ENCODE measurements at places on chromosomes 6 and 20.

- no peak for DNase-seq
These were observed 1188.0 kb downstream of the GRIK2 start for GRCh38 chr6:102581378-102582124.

- no peak for DNase-seq
These were observed 80.0 kb downstream of the LAMP5 start for GRCh38 chr20:9594284-9594875.

DNA sequence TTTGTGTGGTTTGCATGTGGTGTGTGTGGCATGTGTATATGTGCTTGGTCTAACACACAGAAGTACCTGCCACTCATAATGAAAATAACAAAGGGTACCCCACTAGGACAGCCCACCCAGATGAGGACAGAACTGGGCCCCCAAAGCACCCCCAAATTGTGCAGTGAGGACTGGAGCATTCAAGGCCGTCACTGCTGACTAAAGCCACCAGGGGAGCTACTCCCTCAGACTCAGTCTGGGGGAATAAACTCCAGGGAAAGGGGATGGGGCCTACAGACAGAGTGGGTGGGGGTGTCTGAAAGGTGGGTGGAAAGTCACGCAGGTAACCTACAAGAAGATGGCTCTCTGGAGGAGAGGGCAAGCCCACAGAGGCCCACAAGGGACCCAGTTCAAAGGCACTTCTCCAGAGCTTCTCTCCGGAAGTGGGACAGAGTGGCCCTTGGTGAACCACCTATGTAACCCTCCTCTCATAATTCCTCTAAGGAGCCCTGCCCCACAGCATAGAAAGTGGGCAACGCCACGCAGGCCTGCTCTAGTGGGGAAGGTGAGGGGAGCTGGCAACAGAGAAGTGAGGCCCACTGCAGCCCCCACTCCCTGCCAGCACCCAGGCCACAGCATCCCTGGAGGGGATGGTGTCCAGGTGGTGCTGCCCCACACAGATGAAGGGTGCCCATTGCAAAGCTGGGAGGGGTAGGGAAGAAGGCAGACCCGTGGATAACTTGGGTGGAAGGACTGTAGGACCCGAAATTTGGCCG lies 122.8 kb upstream of the MAFB start:
- no peak for DNase-seq

GRCh38 chr6:111061508-111061907 lies 25.8 kb upstream of the SLC16A10 start:
- no peak for DNase-seq

DNA sequence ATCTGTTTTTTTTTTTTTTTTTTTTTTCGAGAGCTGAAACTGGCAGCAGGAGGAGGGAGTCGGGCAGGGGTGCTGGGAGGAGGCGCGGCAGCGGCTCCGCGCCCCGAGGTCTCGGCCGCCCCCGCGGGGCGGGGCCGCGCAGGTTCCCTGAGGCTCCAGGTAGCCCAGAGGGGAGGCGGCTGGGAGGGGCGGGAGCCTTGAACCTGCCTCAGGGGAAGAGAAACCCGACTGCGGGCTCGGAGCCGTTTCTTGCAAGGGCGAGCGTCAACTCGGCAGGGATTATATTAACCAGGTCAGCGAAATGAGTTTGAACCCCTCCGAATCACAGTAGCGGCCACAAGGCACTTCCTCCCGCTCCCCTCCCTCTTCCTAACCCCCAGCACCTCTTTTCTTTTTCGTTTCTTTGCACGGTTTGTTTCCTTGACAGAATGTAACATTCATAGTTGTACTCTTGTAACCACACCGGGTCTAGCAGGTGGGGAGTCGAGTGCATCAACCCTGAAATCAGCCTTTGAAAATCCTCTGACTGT lies 2.0 kb downstream of the MYB start:
- DNase-seq, result no peak

DNA sequence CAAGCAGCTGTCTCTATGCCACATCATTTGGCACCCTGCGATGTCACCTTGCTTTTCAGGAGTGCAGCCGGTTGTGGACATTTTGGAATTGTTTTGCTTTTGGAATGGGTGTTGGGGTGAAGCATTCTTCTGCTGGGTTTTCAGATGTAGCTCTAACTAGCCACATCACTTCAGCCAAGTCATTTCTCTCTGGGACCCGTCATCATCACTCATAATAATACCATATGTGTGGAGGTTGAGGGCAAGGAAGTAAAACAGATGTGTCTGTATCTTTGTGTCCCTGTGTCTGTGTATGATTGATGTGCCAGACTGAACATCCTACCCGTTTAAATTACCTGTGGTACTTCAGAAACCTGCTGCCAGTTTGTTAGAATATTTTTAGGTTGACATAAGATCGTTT lies 49.5 kb upstream of the TULP4 start:
- no peak for DNase-seq

DNA sequence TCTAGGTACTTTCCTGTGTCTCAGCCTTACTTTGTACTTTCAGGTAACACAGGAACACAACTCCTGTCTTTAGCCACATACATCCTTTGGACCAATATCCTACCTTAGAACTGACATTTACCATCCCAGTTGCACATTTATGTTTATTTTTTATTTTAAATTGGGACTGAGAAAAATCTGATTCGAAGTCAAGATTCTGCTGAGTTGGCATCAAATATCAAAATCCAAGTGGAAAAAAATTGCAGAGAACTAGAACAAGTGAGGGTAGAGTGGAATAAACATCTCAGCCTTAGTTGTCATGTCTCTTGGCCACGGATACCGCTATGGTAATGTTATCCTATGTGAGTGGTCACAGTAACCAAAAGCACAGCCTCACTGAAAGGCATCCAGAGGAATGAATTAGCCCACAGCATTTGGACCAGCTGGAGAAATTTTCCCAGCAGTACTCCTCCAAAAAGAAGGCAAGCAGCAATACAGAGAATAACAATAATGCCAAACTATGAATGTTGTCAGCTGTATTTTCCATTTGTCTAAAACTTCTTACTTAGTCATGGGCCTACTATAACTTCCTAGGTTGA lies 17.6 kb upstream of the EYA4 start:
- DNase-seq, result no peak

DNA sequence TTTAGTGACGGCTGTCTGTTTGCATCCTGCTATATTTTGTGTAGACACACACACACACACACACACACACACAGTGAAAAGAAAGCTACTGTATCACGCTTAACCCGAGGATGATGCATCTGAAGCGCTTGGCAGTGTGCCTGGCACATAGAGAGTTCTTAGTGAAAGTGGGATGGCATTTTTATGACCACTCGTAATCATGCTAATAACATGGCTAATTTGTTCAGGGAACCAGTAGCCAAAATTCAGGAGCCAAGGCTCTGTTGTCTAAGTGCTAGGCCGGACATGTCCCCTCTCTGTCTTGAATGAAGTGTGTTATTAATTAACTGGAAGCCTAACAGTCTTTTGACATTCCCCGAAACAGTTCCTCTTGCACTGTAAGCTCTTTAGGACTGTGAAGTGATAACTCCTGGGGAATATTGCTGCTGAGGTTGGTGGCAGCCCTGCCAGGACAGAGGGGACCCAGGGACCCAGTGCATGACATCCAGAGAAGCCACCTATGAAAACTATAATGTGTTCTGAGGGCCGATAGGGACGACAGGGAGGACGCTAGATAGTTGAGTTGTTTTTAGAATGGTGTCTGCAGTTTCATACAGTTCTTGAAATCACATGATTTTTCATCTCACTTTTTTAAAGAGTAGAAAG lies 45.0 kb upstream of the IRF4 start:
- no peak for DNase-seq

- DNase-seq, result peak; percentile 24
These were observed 96.3 kb downstream of the RFPL4B start for GRCh38 chr6:112443179-112444065.

DNA sequence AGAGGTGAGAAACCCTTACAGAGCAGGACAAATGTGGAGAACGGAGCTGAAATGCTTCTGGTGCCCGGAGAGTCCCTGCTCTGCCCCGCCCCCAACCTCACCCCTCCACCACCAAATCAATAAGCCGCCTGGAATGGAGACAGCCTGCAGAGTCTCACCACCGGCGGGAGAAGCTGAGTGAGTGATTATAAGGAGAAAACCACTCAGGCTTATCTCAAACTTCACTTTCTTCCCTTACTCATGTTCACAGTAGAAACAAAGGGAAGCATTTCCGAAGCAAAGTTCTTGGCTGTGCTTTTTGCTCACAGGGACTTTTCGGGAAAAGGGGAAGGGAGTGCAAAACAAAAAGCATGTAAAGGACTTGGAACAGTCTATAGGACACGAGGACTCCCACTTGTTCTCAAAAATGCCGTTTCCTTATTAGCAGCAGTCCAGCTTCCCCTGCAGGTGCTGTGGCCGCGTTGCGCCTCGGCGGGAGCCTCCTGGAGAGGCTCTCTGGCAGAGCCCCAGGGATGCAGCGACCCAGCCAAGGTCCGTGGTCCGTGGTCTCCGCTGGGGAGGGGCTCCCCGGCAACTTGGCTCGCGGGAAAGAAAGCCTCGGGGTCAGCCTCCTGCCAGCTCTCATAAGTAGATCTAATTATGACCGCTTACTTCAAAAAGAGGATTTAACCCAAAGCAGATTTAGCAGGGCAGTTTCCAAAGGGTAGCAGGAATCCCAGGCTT lies 64.8 kb upstream of the TMEM30A start:
- no peak for DNase-seq

GRCh38 chr6:138231381-138231886 lies 13.1 kb upstream of the PBOV1 start:
- DNase-seq, result no peak

DNA sequence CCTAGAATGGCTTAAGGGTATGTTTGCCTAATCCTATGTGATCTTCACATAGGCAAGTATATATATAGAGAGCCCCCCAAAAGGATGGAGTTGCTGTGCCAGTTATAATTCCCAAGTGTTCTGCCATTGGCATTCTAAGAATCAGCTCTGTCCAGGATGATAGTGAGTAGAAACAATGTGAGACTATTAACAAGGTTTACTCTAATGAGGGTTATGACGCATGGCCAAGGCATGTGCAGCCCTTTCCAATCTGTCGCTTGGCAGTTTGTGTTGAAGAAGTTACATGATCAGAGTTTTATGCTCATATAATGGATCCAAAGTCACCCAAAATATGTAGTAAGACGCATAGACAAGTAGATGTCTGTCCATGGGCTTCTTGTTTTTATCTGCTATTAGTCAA lies 33.6 kb downstream of the VGLL2 start:
- no peak for DNase-seq

DNA sequence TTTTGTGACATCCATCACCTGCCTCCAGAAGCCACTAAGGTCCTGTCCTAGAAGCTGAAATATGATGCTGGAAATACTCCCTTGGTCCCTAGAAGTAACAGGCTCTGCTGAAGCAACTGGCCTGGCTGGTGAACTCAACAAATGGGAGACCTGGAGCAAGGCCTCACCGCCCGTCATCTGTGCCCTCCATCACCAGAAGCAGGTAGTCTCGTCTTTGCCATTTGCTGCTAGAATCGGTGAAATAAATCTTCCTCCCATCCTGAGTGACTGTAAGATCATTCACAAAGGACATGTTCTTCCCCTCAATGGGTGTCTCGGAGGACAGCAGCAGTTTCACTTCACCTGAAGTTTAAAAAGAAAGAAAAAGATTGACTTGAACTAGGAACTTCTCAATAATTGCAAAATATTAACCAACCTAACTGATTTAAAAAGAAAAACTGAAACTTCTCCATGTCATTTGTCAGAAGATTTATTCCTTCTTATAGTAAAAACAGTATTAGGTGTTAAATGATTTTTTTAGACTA lies 21.0 kb downstream of the CST7 start:
- no peak for DNase-seq

DNA sequence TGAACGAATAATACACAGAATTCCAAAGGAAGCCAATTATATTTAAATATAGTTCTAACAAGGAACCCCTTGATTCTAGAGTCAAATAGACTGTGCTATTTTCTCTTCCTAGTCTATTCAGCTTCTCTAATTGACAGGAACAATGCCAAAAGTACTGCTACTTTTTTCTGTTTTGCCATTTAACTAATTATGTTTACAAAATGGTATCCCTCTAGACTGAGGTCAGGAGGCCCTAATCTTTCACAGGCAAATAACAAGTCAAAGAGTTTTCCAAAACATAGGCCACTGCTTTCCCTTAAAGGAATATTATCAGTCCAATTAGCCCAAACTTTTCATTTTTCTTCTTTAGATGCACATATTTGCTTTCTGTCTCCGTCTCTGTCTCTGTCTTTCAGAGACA lies 539.3 kb downstream of the RFPL4B start:
- DNase-seq, result no peak

DNA sequence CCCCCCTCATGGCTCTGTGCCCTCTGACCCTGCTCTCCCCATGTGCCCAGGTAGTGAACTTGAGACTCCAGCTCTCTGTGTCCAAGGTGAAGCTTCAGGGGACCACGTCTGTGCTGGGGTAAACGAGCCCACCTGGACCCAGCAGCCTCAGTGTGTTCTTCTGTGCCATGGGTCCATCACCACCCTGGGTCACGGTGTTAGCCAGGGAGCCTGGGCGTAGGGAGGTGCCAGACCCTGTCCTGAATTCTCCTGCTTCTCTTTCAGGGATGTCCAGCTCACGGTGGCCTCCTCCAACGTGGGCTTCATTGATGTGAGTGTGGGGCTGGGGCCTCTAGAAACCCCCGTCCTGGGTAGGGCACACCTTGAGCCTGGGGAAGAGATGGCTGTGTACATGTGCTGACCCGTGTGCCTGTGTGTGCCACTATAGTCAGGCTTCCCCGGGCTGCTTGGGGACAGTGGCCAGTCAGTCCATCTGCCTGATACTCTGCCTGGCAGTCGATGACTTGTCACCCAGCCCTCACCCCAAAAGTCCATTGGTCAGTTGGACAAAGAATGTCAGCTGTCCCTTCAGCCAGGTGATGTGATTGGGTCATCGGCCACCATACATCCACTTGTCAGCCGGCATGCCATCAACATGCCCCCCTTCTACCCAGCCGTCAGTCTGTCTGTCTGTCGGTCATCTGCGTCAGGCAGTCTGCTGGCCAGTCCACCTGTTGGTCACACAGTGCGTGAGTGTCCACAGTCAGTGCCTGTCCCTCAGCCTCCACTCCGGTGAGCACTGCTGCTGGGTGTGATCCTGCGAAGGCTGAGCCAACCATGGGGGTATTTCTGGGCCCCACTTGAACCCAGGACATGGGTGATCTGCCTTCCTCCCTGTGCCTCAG lies 10.9 kb upstream of the BPIFB6 start:
- DNase-seq, result no peak

DNA sequence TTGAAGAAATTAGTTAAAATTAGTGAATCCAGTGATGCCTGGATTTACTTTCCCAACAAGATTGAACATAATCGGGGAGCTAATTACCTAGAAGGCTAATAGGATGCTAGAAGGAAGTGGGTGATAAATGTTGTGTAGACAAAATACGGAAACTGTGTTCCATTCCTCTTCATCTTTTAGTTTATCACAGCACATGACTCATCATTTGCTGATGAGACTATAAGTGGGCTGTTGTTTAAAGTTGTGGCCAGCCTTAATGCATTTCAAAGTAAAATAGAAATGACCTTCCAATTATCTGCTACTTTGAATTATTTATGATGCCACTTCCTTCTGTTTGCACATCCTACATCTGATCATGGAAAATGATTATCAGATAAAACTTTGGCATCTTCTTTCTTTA lies 43.4 kb downstream of the OGFRL1 start:
- no peak for DNase-seq

All from omental fat pad (tissue), 4 donors.